ENCODE measurements at places on chromosomes 12 and 14.

- DNase-seq: no peak
Measured at GRCh38 chr14:65007202-65007601, 20.5 kb downstream of the FNTB start.

DNA sequence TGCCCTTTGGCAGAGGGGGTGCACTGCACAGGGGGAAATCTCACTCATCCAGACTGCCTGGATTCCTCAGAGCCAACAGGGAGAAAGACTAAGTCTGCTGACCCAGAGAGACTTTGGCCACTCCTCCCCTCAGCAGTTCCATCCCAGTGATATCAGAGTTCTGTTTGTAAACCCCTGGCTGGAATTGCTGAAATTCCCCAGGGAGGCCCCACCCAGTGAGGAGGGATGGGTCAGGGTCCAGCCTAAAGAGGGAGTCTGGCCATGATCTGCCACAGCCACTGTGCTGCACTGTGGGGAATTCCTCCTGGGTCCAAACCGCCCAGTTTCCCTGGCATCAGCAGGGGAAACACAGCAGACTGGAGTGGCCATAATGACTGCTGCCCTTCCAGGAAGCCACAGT is 54.9 kb upstream of the USP15 start:
- no peak for DNase-seq

GRCh38 chr14:97959251-97959650 is 1162.1 kb downstream of the VRK1 start:
- no peak for DNase-seq

- no peak for DNase-seq
Measured at GRCh38 chr14:81091139-81091538, 129.6 kb downstream of the GTF2A1 start.

DNA sequence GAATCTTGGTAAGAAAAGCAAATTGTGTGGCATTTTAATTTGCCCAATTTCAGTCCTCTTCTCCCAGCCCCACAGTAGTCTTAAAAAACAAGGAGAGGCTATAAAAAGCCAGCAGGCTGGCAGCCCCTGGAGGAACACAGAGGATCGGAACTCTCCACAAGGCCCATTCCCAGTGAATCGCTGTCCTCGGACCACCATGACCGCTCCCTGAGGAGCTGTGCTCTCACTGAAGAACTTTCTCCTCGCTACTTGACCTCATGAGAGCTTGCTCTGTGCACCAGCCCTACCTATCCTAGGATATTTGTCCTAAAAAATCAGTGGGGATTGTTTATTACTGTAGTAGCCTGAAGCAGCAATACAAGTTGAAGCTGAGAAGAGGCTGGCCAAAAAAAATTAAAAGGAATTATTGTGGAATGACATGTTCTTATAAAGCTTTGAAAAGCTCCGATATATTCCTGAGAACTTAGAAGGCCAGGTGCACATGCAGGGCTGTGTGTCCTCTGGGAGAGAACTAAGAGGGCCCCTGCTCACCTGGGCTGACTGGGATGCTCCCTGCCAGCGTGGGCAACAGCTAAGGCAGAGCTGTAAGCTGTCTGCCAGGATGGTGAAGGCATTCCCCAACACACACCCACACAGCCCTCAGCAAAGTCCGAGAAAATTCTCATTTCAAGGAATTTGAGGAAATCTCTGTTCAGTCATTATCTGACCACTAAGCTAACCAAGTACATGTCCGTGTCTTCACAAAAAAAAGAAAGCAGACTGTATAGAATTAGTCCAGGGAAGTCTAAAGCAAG is 148.8 kb upstream of the SFSWAP start:
- no peak for DNase-seq

DNA sequence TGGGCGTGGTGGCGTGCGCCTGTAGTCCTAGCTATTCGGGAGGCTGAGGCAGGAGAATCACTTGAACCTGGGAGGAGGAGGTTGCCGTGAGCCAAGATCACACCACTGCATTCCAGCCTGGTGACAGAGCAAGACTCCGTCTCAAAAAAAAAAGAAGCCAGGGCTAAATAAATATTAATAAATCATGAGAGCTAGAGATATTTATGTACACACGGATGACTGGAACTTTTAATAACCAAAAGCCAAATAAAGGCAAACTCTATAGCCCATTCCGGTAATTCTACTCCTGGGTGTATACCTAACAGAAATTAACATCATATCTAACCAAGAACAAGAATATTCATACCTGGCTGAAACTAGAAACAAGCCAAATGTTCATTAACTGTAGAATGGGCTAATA is 7.7 kb upstream of the TRAFD1 start:
- DNase-seq: no peak

DNA sequence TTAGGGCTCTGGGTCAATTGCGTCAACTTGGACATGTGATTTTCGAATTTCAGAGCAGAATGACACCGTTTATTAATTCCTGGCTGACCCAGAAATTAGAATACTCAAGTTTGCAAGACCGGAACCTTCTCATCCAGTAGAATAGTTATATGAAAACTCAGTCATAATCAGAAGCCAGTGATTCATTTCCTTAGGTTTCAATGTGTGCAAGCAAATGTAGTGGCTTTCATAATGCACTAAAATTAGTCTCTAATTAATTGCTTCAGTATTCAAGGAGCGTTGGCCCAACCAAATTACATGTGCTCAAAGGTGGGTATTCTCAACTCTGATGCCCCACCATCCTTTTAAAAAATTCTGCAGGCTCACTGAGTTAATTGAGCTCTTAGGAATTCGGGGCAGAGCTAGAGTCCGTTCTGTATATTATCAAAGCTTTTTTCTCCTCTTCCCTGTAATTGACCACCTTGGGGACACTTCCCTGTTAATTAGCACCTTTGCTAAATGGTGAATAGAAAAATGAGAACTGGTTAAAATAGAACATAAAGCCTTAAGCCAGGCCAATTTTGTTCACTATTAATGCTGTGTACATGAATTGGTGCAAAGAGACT is 55.4 kb downstream of the DAO start:
- no peak for DNase-seq

Data from NCI-H146 (cell line).